ENCODE measurements at places on chromosomes 12 and 14.

DNA sequence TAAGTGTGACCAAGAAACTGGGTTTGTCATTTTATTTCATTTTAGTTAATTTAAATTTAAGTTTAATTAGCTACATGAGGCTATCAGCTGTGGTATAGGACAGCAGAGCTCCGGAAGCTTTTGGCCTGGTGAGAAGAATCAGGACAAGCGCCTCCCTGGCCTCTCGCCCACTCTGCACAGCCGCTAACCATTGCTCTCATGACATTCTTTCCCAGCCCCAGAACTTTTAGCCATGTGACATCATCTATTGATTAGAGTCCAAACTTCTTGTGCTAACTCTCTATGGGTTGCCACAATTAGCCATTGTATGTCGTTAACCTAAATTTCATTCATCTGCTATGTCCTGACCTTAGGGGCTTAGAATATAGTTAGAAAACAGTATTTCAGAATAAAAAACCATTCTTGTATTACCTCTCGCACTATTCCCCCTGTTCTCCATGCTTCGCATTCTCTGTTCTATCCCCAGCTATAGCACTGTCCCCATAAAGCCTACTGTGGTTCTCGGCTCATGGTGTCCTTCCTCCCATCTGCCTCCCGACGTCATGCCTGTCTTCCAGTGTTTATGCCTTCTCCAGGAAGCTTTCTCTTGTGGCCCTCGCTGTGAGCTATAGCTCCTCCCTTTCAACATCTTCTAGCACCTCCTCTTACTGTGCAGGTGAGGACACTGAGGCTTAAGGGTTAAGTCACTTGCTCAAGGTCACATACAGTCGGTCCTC lies 23.5 kb downstream of the SSH1 start:
- DNase-seq: no peak

DNA sequence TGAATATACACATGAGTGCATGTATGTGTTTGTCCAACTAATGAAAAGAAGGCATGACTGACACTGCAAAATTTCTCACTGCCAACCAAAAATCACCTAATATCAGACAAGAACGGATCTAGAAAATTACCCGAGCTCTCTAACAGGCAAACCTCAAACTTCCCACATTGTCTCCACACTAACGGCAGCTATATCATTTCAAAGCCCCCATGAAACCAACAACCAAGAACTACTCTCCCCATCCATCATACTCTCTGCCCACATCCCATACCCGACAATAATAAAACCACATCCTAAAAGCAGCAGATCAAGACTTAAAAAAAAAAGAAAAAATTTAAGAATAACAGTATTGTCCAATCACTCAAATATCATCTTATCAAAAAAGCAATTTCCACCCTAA lies 227.1 kb downstream of the CEP128 start:
- no peak for DNase-seq

- peak; percentile 89 for DNase-seq
These were observed 22.4 kb upstream of the FBXO21 start for GRCh38 chr12:117212563-117213190.

DNA sequence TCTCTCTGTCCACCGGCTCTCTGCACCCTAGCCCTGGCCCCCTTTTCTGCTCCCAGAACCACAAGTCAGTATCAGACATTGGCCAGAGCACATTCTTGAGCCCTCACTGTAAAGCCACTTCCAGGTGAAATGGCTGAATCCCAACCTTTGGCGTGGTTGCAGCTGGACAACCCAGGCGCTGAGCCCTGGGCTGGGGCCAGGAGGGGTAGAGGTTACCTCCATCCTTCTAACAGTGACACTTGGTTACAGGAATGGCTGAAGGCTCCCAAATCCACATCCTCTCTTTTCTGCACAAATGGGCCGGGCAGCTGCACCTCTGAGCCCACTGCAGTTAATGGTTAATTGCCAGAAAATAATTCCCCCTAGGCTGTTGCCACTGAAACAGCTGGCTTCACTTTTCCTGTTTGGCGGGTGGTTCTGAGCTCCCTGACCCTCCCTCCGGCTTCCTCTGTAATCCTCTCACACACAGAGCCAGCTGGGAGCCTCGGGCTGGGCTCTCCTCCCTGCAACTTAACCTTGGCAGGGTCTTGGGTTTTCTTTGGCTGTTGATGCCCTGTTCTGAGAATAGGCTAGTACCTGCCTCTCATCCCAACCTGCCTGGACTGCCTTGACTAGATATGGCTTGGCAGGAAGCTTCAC lies 44.1 kb downstream of the TSPAN11 start:
- no peak for DNase-seq

DNA sequence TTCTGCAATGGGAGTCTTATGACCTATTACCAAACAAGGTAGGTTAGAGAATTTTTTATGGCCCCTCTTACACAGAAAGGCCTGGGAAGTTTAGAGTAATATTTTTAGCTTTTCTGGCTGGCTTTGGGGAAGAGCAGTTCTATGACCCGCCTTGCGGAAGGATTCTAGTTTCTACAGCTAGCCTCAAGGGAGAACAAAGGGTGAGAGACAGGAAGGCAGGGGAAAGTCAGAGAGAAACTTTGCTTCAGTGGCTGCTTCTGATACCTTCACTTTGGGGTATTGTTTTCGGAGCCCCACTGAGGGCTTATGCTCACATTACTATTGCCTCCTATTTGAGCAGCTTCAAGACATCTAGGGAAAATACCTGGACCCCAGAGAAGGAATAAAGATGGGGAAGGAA lies 80.7 kb upstream of the NUDT4 start:
- no peak for DNase-seq

DNA sequence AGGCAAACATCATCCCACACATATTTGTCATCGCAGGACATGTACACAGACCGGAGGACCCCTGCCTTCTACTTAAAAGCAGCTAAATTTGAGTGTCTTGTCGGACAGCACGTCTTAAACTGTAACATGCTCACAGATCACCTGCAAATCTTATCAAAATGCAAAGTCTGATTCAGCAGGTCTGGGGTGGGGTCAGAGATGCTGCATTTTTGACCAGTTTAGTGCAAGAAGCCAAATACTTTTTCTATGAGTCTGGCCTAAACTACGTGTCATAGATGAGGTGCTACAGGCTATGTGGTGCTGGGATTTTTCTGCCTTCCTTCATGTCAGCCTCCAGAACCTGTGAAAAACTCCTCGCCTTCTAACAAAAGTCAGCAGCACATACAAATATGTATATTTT lies 178.8 kb upstream of the LHX5 start:
- DNase-seq: no peak

GRCh38 chr12:104304261-104305009 lies 896 bp downstream of the EID3 start:
- no peak for DNase-seq

DNA sequence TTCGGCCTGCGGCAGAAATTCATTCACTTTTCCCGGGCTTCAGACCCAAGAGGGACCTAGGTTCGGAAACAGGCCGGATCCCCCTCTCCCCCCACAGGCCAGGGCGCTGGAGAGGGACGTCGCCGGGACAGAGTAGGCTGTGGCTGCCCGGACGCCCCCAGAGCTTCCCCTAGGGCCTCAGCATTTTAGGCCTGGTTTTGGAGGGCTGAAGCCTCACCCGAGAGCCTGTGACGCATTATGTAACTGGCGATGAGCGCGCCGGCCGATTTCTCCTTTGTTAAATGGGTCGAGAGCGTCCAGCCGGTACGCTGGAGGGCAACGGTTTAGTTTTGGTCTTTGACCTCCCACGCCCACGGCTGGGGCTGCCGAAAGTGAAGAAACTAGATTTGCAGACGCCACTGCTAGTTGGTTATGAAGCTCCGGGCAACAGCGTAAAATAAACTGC lies 657 bp downstream of the PEBP1 start:
- DNase-seq: no peak

- peak; percentile 32 for DNase-seq
These were observed 88.8 kb downstream of the GALNT8 start for GRCh38 chr12:4809013-4809448.

- no peak for DNase-seq
These were observed 82.8 kb downstream of the DAAM1 start for GRCh38 chr14:59271256-59271655.

- no peak for DNase-seq
These were observed 8.3 kb downstream of the FMNL3 start for GRCh38 chr12:49698619-49699545.

DNA sequence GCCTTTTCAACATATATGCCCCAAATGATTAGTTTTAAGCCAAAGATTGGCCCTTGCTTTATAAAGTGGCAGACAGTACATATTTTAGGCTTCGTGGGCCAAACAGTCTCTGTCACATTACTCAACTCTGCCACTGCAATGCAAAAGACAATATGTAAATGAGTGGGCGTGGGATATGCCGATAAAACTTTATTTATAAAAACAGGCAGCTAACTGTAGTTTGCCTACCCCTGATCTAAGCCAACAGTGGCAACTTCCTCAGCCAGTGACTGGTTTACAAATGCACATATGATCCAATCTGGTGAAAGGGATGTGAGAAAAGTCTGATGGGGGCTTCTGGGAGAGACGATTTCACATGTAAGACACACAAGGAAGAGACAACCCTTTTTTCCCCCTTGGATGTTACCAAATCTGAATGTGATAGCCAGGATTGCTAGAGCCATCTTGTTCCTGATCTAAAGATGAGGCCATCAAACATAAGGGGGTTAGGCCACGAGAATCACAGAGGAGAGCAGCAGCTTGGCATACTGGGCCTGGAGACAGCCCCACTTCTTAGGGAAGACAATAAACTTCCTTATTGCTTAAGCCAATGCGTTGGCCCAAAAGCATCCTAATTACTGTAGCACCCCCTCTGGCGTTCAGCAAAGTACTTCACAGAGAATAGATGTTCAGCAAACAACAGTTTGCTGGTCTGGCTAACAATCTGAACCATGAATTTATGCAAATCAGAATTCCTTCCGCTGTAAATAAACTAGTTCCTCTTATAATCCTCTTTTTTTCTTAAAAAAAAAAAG lies 75.2 kb upstream of the TMCC3 start:
- DNase-seq: no peak

DNA sequence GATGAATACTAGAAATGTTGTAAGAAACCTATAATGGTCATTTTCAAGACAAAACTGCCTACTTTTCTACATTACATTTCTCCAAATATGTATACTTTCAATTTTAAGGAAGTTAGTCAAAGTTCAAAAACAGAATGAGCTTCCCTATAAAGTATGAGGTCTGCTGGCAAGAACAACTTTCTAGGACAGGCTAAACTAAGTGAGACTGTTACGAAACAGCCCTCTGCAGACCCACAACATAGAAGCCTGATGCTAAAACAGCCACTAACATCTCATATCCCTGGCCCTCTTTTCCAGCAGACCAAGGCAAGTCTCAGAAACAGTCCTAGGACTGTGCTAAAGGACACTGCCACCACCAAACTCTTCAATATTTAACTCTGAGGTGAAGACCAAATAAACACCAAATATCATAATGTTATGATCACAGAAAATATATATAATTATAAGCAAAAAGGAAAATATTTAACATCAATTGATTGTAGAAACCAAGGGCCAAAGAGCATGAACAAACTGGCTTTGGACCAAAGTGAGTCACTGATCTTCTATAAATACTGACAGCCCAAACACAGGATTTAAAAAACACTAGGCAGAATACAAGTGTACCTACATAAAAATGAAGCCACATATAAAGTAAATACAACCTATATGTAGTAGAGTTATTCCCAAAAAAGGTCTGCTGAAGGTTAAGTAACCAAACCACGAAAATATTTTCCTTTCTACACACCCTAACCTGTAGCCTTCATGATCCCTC lies 27.7 kb downstream of the PPP4R3A start:
- DNase-seq: no peak

GRCh38 chr12:14577344-14577743 lies 9.7 kb upstream of the PLBD1 start:
- no peak for DNase-seq

DNA sequence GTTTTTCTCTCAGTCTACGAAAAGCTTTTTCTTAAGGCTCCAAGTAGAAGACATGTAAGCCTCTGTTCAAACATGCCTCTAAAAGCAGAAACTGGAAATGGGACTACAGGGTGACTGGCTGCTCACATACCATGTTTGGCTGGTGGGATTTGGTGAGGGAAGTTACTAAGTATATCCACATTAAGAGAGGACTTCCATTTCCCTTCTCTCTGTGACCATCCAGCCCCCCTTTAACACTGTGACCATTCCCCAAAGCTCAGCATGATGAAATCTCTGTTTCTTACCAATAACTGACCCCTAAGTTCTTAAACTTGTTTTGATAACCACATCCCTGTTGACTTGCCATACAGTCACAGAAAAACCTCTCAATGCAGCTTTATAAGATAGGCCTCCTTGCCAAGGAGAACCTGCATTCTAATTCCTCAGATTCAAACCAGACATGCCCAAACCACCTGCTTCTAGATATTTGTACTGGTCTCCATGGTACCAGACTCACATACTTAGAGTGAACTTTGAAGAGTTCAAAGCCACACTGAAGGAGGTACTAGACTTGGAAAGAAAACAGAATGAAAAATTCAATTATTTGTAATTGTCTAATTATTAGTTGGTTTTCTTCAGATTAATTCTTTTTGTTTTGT lies 102.2 kb downstream of the VEZT start:
- DNase-seq: no peak
